ENCODE measurements at places on chromosomes 1 and 21.

DNA sequence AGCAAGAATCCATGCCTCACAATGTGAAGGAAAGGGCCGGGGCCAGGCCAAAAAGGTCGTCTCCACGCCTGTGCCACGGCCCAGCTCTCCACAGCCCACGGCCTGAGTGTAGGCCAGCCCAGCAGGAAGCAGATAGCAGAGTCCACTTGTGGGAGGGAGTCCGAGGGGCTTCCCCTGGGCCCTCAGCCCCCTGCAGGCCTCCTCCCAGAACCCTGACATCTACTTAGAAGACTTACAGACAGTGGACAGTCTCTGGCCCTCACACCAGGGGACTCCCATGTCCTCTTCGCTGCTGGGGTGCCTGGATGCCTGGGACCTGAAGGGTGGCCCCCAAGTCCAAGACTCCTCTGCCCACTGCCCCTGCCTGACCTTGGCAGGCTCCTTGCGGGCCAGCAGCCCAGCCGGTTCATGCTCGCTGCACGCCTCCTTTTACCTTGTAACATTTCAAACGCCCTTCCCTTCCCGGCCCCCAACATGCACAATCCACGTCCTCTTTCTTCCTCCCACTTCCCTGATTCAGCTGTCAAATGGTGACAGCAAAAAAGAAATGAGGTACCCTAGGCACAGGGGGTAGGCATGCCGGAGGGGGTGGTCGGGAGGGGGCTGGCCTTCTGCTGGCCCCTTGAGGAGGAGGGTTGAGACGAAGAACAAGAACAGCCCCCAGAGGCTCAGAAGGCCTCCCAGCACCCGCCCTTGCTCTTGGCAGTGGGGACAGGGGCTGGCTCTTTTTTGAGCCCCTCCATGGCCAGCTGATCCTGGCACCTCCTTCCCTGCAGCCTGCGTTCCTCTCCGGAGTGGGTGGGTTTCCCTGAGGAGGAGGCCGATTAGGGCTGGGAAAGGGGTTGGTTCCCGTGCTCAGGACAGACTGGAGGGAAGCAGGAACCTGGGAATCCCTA lies 997 bp upstream of the PTPN7 start:
- DNase-seq, result no peak

DNA sequence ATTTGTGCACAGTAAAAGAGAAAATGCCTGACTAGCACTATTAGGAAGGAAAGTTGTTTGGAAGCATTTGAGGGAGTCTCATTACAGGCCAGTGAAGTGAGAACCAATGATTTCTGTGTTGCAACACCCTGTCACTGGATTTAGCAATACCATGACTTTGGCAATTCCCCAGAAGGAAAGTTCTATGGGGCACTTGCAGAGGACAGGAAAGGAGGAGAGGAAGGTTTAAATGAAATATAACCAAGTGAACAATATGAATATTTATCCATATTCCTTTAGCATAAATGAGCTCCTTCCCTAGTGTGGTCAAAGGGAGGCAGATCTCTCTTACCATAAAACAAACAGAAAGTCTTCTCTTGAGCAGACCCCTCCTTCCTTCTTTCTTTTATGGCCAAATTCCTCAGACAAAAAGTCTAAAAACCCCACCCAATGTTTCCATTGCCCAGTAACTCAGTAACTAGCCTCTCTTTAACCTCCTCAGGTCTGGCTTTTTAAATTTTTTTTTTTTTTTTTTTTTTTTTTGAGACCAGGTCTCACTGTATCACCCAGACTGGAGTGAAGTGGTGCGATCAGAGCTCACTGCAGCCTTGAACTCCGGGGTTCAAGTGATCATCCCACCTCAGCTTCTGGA lies 5.5 kb downstream of the TLR5 start:
- DNase-seq, result peak; percentile 62

GRCh38 chr1:54408147-54409066 lies 2.2 kb upstream of the SSBP3 start:
- peak; percentile 87 for DNase-seq

- peak; percentile 22 for DNase-seq
Measured at GRCh38 chr1:164064501-164064900, 494.5 kb upstream of the PBX1 start.

- DNase-seq, result no peak
Measured at GRCh38 chr1:179921472-179921871, 33.1 kb upstream of the CEP350 start.

DNA sequence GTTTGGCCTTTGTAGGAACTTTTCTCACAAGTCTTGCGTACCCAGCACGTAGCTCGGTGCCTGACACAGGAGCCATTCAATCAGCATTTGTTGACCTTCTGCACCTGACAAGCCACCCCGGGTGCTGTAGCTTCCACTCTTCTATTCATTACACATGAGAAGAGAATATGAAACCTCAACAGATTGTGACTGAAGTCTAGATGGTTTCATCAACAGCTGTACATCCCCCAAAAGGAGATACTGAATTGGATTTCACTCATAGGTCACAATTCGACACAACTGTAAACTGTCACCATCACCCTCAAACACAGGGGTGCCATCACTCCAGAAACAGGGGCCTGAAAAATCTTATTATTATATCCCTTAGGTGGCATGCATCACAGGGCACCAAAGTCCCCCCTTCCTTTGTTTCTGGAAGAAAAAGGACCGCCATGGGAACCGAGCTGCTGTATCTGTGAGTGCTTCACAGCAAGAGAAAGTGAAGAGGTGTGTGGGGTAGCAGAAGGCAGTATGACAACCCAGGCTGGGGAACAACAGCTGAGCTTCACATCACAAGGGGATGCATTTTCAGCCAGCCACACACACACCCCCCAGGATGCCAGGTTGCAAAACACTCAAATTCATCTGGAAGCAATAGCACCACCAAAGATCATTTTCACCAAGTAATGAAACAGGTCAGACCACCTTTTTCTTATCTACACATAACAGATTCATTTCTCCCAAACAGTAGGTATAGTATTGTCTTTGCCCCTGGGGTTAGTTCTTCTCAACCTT lies 225.7 kb downstream of the TOMM20 start:
- no peak for DNase-seq

DNA sequence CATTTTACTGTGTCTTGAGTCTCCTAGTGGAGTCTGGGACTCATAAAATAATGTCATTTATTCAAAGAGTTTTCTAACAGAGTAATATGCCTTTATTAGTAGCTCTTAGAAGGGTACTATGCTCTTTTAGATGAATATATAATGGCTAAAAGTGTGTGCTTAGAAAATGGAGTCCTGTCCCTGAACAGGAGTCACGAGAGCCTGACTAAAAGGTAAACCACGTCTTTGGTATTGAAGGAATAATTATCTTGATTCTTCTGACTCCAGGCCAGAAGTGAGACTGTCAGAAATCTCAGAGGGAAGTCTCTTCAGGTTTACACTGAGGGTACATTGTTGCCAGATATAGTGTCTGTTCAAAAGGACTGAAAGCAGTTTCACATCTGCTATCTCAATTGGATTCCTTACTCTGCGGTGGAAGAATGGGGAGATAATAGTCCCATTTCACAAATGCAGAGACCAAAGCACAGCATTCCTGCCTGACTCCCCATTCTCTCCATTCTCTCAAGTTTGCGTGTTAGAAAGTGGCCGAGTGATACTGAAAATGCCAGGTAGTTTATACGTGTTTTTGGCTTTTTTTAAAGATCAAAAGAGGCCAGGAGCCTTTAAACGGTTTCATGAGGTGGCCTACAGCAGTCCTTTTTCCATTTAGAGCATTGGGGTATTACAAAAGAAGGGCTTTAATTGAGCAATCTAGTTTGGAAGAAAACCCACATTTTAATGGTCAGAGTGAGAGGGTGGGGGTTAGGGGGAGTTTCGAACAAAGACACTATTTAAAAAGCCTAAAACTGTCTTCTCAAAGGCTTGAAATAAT lies 176.6 kb downstream of the VPS13D start:
- peak; percentile 41 for DNase-seq

- DNase-seq, result no peak
Measured at GRCh38 chr1:228900886-228901392, 165.7 kb downstream of the RHOU start.

- no peak for DNase-seq
Measured at GRCh38 chr1:13581446-13581845, 2.2 kb upstream of the PDPN start.

DNA sequence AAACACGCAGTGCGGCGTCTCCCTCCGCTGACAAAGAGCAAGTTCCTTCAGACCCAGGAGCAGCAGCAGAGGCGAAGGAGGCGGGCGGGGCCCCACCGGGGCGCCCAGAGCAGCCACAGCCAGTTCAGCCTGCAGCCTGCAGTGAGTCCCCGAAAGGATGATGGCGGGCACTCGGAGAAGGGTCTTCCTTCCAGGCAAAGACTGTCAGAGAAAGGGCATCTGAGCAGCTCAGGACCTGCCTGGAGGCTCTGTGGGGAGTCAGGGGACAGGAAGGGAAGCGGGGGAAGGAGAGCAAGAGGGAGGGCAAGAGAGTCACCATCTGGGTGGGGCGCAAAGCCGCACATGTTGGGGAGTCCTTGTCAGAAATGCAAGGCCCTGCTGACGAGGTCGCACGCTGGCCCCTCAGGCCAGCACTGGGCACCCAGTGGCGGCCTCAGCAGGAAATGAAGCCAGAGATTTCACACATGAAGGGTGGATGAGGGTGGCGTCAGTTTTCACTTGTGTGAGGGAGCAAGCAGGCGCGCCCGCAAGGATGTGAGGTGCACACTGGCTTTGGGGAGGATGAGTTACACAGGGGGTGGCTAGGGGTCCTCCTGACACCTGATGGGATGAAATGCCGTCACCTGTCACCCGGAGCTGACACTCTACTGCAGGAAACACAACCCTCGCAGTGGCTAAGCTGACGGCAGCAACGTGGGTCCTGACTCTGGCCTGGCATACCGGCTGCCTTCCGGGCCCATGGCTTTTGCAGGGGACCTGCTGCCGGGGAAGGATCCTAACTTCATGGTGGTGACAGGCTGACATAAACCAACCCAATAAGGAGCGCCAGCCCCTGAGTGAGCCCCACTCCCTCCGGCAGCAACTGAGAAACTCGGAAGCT lies 6.6 kb downstream of the LRRC47 start:
- DNase-seq, result no peak

- peak; percentile 25 for DNase-seq
Measured at GRCh38 chr1:209689477-209689876, 14.3 kb downstream of the G0S2 start.

- no peak for DNase-seq
Measured at GRCh38 chr1:94892604-94893254, 34.2 kb downstream of the CNN3 start.

- peak; percentile 82 for DNase-seq
Measured at GRCh38 chr1:93842750-93843500, 36.1 kb downstream of the DNTTIP2 start.

DNA sequence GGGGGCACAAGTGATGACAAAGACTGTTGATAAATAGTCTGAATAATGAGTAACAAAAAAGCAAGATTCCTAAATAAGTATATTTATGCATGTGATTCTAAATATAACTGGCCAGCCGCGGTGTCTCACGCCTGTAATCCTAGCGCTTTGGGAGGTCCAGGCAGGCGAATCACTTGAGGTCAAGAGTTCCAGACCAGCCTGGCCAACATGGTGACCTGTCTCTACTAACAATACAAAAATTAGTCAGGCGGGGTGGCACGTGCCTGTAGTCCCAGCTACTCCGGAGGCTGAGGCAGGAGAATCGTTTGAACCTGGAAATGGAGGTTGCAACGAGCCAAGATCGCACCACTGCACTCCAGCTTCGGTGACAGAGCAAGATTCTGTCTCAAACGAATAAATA lies 161.5 kb downstream of the TOMM20 start:
- no peak for DNase-seq

DNA sequence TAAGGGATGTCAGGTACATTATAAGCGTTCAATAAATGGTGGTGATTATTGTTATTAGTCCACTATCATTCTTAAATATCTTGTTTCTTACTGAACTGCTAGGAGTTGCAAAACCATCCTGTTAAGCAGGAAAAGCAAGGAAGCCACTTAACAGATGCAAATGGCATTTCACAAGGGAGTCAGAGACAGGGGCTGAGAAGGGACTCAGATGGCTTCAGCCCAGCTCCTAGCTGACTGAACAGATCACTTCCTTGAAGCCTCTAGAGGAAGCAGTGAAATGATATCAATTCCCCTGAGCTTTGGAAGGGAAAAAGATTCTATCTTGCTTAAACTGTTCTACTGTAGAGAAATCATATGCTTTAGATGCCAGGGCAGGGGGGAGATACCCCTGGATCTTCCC lies 151.5 kb downstream of the ST6GALNAC5 start:
- DNase-seq, result no peak

- no peak for DNase-seq
Measured at GRCh38 chr1:175864183-175864582, 120.8 kb upstream of the TNR start.

DNA sequence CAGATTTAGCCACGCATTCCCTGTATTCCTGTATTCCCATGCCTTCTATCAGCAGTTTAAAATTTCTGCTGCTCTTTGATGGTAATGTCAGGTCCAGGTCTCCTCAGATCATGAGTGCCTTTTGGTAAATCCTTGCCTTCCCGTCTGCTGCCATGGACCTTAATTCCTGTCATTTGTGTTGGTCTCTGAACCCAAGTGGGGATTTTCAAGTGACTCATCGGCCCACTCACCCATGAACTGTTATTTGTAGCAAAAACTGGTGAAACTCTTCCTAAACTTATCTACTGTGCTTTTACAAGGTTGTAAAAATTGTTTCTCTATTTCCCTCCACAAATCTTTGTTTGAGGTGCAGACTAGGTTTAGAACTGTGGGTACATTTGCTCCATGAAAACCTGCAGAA lies 47.4 kb downstream of the ACTN2 start:
- DNase-seq, result no peak

DNA sequence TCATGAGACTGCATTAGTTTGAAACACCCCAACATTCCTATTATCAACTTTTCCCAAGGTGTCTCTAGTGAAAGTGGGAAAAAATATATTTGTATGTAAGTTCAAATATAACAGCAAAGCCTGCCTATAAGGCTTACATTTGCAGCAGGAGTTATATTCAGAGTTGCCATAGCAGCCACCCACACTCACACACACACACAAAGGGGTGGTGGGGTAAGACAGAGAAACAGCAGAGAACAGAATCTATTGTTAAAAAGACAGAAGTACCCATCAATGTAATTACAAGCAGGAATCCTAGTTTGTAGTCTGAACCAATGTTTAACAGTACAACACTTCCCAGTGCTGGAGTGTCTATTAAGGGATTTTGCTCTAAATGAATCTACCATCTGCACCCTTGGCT lies 55.0 kb downstream of the PLPPR5 start:
- no peak for DNase-seq

GRCh38 chr1:82978461-82979324 lies 1020.2 kb downstream of the TTLL7 start:
- no peak for DNase-seq

- DNase-seq, result peak; percentile 52
Measured at GRCh38 chr1:162666006-162666645, 33.9 kb downstream of the DDR2 start.

DNA sequence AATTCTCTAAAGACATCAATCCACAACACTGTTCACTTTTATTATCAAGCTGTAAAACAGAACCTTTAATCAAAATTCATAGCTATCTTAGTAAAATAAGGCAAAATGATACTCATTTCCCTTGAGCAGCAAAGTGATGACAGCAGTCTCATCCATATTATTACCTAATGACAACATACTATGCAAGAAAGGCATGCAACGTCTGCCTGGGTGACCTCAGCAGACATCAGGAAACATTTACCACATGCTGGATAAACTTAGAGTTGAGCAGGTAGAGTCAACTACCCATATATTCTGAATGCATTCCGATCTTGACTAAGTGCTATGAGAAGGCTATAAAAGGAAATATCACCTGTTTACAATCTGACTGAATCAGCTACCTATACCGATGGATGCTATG lies 145.1 kb downstream of the SIPA1L2 start:
- peak; percentile 64 for DNase-seq
